ENCODE measurements at places on chromosomes 2 and 18.

GRCh38 chr2:100174026-100174431 is 31.6 kb upstream of the AFF3 start:
- peak; percentile 50 for DNase-seq

DNA sequence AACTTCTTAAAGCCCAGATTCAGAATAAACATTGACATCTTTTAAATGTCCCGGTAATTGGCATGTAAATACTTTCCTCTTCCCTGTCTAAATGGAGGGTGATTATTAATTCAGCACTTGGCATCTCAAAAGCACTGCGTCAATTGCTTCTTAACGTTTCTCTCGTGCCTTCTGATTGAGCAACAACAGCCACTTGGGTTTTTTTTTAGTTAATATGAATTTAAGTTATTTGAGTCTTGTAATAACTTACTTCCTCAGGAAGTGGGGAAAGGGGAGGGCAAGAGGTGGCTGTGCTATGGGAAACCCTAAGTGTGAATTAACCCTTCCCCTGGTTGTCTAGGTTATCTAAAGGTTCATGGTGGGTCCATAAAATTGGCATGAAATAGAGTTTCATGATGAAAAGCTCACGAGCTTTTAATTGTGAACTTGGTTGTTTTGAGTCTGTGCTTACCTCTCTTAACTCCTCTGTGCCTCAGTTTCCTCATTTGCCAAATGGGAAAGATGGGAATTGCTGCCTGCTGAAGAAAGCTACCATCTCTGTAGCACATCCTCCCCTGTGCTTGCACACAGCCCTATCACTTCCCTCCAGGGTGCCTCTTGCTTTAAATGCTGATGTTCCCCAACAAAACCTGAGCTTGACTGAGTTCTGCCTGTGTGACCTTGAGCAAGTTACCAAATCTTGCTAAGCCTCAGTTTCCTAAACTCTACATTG is 126.3 kb upstream of the BCL2L11 start:
- DNase-seq, result no peak

GRCh38 chr2:7837237-7837760 is 844.6 kb upstream of the ID2 start:
- no peak for DNase-seq

DNA sequence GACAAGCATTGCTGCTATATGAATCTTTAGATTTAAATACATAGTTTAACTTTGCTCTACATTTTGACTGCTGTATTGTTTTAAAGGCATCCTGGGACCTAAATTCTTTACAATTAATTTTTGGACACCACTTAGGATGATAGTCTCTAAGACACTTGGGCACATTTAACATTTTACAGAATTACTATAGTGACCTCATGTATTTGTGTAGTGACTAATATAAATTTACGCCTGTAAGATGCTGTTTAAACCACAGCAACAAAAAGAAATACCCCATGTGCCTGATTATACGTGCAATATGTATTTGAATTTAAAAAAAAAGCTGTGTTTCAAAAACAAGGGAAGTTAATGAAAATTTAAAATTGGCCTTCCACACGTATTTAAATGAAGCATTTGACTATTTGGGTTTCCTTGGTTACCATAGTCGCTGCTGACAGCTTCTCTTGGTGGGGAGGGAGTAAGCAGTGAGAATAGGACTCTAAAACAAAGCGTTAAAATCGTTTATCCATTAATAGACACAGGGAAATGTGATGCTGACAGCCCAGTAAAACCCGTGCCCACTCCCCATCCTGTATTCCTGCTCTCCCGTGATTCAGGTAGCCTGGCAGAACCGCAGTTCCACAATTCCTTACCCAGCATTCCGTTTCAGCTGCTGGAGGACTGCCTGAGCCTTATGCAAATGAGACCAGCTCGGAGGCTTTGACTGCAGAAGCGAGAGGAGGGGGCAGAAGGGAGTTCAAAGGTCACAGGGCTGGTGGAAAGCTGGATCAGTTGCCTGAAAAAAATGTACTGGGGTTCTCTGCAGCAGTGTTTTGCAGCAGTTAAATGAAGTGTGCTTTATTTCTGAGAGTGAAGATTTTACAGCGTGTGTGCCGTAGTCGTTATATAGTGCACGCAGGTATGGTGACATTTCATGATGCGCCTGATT is 104.3 kb downstream of the CSRNP3 start:
- DNase-seq, result peak; percentile 28

DNA sequence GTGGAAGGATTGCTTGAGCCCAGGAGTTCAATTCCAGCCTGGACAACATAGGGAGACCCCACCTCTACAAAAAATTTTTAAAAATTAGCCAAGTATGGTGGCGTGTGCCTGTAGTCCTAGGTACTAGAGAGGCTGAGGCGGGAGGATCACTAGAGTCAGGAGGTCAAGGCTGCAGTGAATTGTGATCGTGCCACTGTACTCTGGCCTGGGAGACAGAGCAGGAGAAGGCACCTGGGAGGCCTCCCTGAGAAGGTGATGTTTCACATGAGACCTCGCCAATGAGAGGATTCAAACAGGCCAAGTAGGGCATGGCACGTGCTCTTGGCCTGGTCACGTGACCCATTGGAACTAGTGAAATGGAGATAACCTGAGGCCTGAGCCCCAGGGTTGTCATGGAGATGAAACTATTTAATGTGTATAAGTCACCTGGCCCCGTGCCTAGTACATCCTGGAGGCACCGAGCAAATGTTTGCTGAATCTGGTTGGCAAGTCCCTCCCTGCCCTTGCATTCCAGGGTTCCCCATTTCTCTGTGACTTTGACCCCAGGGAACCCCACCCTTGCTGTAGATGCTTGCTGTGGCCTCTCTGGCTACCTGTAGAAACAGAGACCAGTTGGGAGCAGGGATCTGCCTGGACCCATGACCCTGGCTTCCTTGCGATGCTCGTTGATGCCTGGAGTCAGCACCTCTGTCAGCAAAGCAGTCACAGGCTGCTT is 26.1 kb upstream of the ROCK2 start:
- DNase-seq, result no peak

DNA sequence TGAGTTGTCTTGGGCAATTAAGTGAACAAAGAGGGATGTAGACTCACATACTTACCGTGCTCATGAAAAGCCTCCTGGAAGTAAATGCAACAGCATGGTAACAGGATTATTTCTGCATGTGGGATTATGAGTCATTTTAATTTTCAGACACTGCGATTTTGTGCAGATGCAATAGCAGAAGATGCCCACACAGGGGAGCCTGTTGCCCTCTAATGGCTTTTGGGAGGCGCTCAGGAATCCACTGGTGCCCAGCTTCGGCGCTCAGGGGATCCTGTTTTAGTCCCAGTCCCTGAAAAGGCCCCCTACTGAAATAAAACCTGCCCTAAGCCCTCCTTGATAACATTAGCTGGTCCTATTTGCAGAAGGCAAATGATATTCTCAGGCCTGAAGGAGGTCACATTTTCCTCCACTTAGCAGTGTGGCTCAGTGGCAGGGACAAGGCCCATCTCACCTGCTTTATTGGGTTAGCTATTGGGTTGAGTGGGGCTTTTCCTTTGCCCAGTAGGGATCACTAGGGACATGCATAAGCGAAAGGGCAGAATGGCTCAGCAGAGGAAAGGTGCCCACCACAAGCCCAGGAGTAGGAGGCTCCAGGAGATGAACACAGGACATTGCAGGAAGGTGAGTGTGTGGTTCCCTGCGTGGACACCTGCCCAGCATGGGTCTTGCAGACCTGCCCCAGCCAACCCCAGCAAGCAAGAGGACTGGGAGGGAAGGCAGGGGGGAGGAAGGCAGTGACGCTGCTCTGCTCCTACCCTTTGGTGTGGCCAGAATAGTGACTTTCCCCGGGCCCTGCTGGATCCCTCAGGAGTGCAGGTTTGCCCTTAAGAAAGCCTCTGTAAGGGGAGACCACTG is 26.5 kb upstream of the KCNS3 start:
- DNase-seq, result peak; percentile 70

GRCh38 chr2:114170070-114170469 is 272.4 kb upstream of the DPP10 start:
- peak; percentile 0 for DNase-seq

DNA sequence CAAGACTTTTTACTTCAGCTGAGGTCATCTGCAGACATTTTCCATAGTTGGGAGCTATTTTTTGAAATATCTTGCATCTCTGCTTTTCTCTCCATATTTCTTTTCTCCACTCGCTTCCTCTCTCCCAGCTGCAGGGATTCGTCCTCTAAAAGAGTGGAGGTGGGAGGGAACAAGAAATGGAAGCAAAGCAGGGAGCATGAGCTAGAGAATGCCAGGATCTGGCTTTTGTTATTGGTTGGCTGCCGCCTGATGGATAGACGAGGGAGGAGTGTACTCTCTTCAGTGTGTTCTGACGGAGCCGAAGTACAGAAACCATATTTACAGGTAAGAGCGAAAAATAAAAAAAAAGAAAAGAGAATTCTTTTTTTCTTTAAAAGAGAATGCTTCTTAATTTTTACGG is at the start of gene CSRNP3:
Gene CSRNP3 (plus strand): TSS at position 282 of the 400 bp plus-strand sequence. CDS start 125,368 bp downstream, outside the sequence.
- DNase-seq, result peak; percentile 82

GRCh38 chr2:128455721-128456050 is 137.0 kb upstream of the HS6ST1 start:
- DNase-seq, result no peak

- DNase-seq, result no peak
These were observed 34.7 kb downstream of the ICOS start for GRCh38 chr2:203971251-203971650.

GRCh38 chr2:71071681-71072398 is 3.4 kb downstream of the NAGK start:
- DNase-seq, result peak; percentile 7

DNA sequence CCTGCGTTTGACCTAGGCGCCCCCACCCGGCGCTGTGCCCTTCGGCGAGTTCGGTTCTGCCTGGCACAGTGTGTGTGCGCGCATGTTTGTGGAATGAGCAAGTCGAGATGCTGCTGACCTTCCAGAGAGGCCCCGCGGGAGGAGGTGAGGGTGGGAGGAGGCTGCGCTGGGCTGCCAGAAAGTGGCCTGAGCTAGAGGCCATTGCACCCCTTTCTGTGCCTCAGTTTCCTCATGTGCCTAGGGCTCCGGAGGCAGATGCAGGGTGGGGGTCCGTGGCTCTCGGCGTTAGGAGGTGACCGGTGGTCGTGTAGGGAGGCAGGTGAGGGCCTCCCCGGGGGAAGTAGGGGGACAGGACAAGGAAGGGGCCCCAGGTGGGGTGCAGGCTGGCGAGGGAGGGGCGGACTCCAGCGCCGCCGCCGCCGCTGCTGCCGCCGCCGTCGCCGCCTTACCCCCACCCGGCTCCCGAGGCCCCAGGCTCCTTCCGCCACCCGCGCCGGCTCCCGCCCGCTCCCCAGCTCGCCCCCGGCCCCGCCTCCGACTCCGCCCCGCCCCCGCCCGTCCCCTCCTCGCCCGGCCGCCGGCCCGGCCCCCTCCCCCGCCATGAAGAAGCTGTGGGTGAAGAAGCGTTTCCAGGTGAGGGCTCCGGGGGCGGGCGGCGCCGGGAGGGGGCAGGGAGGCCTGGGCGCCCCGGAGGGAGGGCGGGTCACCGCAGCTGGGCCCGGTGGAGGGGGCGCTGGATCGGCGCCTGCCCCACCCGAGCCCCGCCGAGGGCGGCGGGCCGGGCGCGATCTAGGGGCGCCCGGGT is 7.0 kb downstream of the SPEG start:
- peak; percentile 74 for DNase-seq

- no peak for DNase-seq
These were observed 6.5 kb downstream of the MFSD2B start for GRCh38 chr2:24016376-24016761.

DNA sequence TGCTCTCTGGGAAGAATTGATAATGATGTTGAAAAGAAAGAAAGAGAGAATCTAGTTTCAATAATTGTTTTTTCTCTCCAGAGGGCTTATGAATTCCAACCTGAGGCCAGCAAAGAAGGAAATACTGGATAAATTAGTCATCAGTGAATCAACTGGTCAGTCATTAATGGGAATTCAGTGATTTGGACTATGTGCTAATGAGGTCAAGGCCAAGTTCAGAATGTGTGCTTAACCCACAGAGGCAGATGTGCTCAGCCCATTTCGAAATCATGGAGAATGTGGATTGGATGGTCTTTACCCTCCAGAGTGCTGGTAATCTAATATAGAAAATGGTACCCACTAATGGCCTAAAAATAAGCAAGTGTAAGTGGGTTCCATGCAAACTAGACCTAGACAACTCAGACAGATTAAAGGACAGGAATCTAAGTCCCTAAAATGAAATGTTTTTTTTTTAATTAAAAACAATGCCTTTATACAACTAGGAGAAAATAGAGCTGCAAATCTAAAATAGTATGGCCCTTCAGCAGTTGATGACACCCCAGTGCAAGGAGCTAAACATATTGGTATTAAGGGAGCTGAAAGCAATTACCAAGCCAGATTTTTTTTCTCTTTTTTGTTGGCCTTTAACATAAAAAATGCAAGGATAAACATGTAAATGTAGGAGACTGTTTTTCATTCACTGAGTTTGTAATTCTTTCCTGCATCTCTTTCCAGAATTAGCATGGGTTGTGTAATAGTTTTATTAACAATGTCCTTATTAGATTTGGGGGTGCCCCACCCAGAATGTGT is 296.9 kb downstream of the SATB2 start:
- peak; percentile 64 for DNase-seq

DNA sequence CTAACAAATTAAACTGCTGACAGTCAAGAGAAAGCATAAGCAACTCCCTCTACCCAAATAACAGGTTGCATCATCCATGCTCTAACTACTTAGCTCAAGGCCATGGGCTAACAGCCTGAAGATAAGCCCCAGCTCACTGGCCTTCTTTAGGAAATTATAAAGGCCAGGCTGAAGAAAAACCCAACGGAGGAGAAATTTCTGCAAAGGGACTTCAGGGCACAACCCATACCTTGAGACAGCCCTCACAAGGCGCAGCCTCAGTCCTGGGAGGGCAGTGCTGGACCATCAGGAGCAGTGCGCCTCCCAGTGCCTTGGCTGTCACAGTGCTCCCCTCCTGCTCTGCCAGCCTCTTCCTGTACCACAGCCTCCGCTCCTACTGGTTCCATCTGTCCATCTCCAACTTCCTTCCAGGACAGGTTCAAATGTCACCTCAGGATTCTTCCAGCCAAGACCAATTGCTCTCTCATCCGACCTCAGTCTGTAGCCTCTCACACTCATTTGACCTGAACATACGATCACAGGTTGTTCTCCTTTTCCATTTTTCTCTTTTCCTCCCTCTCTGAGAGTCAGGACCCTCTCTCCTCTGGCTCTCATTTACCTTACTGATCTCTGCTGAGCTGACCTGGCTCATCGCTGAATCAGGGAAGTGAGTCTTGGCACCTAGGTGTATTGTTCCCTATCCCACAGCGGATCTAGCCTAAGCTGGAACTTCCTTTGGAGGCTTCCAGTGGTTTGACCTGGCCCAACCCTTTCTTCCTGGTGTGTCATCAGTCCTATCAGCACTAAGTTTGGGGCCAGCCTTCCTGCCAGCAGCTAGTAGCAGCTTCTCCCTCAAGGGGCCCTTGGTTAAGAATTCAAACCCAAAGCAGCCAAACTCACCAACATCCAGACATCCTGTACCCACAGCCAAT is 1.9 kb downstream of the MCFD2 start:
- DNase-seq, result peak; percentile 50

- DNase-seq, result no peak
These were observed 88.0 kb downstream of the C1D start for GRCh38 chr2:67974559-67975430.

DNA sequence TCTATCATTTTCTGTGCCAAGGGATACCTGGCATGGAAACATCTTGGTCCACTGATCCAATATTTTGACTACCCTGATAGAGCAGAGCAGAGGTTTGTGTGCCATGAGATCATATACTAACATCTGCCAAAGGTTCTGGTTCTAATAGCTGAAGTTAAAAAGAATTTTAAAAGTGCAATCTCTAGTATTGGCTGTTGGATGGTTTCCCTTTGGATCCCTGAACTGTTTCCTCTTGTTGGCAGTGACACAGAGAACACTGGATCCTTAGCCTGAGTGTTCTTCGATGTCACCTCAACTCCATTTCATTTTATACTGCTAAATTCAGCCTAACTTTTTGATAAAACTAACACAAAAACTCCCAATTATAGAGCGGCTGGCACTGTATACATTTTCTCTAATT is 169.3 kb upstream of the FBXO11 start:
- DNase-seq, result no peak

Data from fibroblast of skin of back (primary cell).